Lung (tissue), 17 donors: ENCODE measurements at places on chromosomes 2 and 18.
A peak's percentile ranks its signal among the peaks of the same experiment; 100 is the strongest.

DNA sequence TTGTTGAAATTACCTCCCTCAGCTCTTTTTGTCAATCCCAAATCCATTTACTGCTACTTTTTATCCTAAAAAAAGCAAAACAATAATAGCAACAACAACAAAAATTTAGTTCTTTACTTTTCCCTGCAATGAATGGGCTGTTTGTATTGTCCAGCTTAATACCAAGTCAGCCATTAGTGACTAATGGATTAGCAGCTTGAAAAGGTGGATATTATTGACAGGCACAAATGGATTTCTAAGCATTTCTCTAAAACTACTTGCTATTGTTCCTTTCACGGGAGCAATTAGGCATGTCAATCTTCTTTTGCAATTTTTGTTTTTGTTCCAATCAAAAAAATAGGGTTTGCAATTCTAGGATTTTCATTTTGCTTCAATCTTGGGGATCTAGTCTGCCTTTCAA is 32.1 kb upstream of the SPAG16 start:
- no peak for DNase-seq

- no peak for DNase-seq
These were observed 96.7 kb downstream of the ZNF385B start for GRCh38 chr2:179764710-179765109.

GRCh38 chr2:80968450-80968849 is 663.9 kb upstream of the LRRTM1 start:
- no peak for DNase-seq

- DNase-seq = no peak
These were observed 2.8 kb upstream of the RAX start for GRCh38 chr18:59276047-59276446.

GRCh38 chr18:2869207-2869606 is 22.4 kb downstream of the EMILIN2 start:
- DNase-seq = no peak

DNA sequence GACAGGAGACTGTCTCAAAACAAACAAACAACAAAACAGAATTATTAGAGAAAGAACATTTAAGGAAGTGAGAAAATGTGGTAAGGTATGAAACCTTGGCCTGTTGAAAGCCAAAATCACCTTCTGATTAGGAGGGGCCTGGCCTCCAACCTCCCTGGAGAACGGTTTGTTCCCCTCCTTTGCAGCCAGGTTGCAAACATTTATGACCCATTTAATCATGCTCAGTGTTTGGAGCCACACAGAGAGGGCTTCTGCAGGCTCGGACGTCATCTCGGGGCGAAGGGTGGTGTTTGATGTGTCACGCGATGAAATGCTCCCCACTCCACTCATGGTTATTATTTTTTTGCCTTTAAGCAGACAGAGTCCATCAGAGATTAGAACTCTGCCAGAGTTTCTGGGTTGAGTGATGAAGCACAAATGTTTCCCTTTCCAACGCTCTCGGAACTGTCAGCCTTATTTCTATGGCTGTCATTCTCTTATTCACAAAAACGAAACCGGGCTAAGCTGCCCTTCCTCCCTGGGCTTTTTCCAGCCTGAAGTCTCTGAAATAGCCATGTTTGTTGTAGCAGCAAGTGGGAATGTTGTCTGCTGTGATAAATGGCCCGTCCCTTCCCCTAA is 33.6 kb upstream of the ROCK2 start:
- DNase-seq = no peak

DNA sequence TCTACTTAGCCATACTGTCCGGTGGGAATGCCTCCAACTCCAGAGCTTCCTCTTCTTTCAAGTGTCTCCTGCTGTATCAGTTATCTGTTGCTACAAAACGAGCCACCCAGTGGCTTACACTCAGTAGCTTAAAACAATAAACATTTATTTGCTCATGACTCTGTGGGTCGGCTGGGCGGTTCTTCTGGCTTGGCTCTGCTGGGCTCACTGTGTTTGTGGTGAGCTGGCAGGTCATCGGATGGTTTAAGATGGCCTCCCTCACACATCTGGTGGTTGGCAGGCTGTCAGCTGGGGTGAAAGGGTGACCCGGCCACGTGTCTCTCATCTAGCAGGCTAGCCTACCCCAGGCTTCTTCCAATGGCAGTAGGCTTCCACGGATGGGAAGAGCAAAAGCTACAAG is 122.4 kb upstream of the SLC1A4 start:
- DNase-seq = peak; percentile 59

- no peak for DNase-seq
These were observed 98.1 kb upstream of the YPEL5 start for GRCh38 chr2:30048636-30049175.

- peak; percentile 85 for DNase-seq
These were observed 2.3 kb downstream of the EGR4 start for GRCh38 chr2:73291093-73291460.

- DNase-seq = no peak
These were observed 391.2 kb downstream of the PTPRM start for GRCh38 chr18:7958081-7958896.

GRCh38 chr2:239893236-239893515 is 132.0 kb downstream of the NDUFA10 start:
- DNase-seq = no peak

- no peak for DNase-seq
These were observed 535.2 kb downstream of the GALR1 start for GRCh38 chr18:77784759-77785379.

GRCh38 chr2:179403624-179404023 is 139.0 kb upstream of the SESTD1 start:
- no peak for DNase-seq

DNA sequence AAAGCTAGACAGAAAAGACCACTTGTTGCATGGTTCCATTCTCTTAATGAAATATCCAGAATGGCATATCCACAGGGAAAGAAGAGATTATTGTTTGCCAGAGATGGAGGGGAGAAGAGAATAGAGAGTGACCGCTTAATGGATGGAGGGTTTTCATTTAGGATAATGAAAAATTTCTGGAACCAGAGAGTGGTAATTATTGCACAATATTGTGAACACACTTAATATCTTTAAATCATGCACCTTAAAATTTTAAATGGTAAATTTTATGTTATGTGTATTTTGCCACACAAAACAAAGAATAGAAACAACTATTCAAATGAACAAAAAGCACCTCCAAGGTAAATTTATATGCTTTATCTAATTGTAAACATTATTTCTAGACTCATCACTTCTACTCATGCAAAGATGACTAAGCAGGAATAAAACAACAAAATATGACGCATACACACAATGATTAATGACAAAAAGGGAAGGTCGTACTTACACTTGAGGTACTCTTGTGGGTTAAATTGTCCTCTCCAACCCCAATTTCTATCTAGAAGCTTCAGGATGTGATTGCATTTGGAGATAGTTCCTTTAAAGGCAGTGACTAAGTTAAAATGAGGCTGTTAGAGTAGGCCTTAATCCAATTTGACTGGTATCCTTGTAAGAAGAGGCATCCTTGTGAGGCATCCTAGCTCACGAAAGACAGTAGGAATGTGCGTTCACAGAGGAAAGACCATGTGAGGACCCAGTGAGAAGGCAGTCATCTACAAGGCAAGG is 18.7 kb upstream of the DHRS9 start:
- no peak for DNase-seq
